A549 treated with ZK216348 at 1 μM for 4 hours (cell line): ENCODE measurements at places on chromosomes 5 and 9. TPM values are rescaled to one million over a fixed set of nuclear protein-coding genes. Genes with fewer than 3 reads are reported as not detected.

CORO2A gene
- 0.65 to 1.2 TPM (median 1.0 TPM) in 5 replicates for total RNA-seq

PCDHB9 gene
- total RNA-seq: not detected in 5 replicates

ESM1 gene
- not detected in 5 replicates for total RNA-seq

PCDHGA8 gene
- total RNA-seq: 0.02 to 0.06 TPM (median 0.04 TPM) in 3 of 5 replicates, not detected in the others

SLC6A7 gene
- 0.04 TPM in 2 of 5 replicates, not detected in the others for total RNA-seq

DBN1 gene
- 44.4 to 81.4 TPM (median 67.6 TPM) in 5 replicates for total RNA-seq

CARTPT gene
- total RNA-seq: not detected in 5 replicates

KCNV2 gene
- not detected in 5 replicates for total RNA-seq

ZNF462 gene
- total RNA-seq: 3.6 to 5.4 TPM (median 4.2 TPM) in 5 replicates

CXCL14 gene
- total RNA-seq: 0.14 to 0.15 TPM (median 0.14 TPM) in 3 of 5 replicates, not detected in the others

AKNA gene
- 3.9 to 4.4 TPM (median 4.2 TPM) in 5 replicates for total RNA-seq

ZNF79 gene
- 5.1 to 7.3 TPM (median 6.2 TPM) in 5 replicates for total RNA-seq

ZDHHC21 gene
- 0.85 to 3.2 TPM (median 2.4 TPM) in 5 replicates for total RNA-seq

ADAMTS16 gene
- total RNA-seq: 1.3 to 2.3 TPM (median 1.4 TPM) in 5 replicates

CCNO gene
- 4.7 to 9.1 TPM (median 7.5 TPM) in 5 replicates for total RNA-seq

IL31RA gene
- total RNA-seq: 0.71 to 1.6 TPM (median 1.4 TPM) in 5 replicates

KIF20A gene
- 44.6 to 48.6 TPM (median 46.7 TPM) in 5 replicates for total RNA-seq

F2RL1 gene
- 209 to 272 TPM (median 236 TPM) in 5 replicates for total RNA-seq

GARIN3 gene
- not detected in 5 replicates for total RNA-seq

INSYN2B gene
- 0.50 to 0.64 TPM (median 0.59 TPM) in 5 replicates for total RNA-seq

CD14 gene
- total RNA-seq: 3.0 to 5.1 TPM (median 4.5 TPM) in 5 replicates

GABRB2 gene
- total RNA-seq: not detected in 5 replicates

AHRR gene
- 3.6 to 4.9 TPM (median 4.0 TPM) in 5 replicates for total RNA-seq

MEIKIN gene
- total RNA-seq: not detected in 5 replicates

OSMR gene
- 49.0 to 77.8 TPM (median 68.1 TPM) in 5 replicates for total RNA-seq

ARID3C gene
- 0.13 to 0.23 TPM (median 0.19 TPM) in 3 of 5 replicates, not detected in the others for total RNA-seq

BHMT gene
- total RNA-seq: not detected in 5 replicates

FAXDC2 gene
- total RNA-seq: 0.05 to 0.27 TPM (median 0.09 TPM) in 4 of 5 replicates, not detected in the other

FAM53C gene
- 15.2 to 22.0 TPM (median 21.2 TPM) in 5 replicates for total RNA-seq

PNPLA7 gene
- total RNA-seq: 0.28 to 1.2 TPM (median 1.1 TPM) in 5 replicates

TAF11L5 gene
- total RNA-seq: not detected in 5 replicates

KLF9 gene
- 1.4 to 3.5 TPM (median 2.7 TPM) in 5 replicates for total RNA-seq

IL4 gene
- not detected in 5 replicates for total RNA-seq

MTX3 gene
- 3.4 to 7.9 TPM (median 6.0 TPM) in 5 replicates for total RNA-seq

ORM1 gene
- not detected in 5 replicates for total RNA-seq

PAPPA gene
- 23.7 to 46.1 TPM (median 34.7 TPM) in 5 replicates for total RNA-seq

BTNL8 gene
- not detected in 5 replicates for total RNA-seq

C9orf43 gene
- 0.33 to 1.1 TPM (median 0.41 TPM) in 5 replicates for total RNA-seq

GHR gene
- 0.05 TPM in 1 of 5 replicates, not detected in the others for total RNA-seq

TMEM161B gene
- total RNA-seq: 6.3 to 10.3 TPM (median 8.9 TPM) in 5 replicates

IL13 gene
- 0.13 TPM in 1 of 5 replicates, not detected in the others for total RNA-seq
